Activated naive CD8-positive, alpha-beta T cell treated with anti-CD3 and anti-CD28 coated beads, Interleukin-2, amount 10 ng/mL, durations not matched to agents 7 days and 5 days (primary cell): ENCODE measurements at places on chromosomes 13 and 19.

DNA sequence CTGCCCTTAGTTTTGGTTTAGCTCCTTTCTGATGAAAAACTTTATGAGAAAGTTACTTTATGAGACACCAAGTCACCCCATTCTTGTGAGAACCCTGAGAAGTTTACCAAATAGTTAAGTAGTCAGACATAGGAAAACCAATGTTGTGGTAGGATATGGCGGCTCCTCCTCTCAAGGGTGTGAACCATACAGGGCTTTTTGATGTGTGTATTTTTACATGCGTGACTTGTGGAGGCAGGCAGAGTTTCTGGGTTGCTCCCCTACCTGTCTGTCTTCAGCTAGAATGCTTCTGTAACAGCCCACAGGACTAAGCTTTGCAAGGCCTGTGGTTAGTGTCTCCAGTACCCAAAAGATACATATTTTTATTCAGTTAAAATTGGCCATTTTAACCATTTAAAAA, 18.3 kb downstream of the UBAC2 start:
- H3K27me3 ChIP-seq = no peaks in the 10 kb centered on the region
- H3K4me1 ChIP-seq = peaks cover 83% of the 10 kb centered on the region
- no peak for DNase-seq
- peaks cover 26% of the 10 kb centered on the region for H3K36me3 ChIP-seq

DNA sequence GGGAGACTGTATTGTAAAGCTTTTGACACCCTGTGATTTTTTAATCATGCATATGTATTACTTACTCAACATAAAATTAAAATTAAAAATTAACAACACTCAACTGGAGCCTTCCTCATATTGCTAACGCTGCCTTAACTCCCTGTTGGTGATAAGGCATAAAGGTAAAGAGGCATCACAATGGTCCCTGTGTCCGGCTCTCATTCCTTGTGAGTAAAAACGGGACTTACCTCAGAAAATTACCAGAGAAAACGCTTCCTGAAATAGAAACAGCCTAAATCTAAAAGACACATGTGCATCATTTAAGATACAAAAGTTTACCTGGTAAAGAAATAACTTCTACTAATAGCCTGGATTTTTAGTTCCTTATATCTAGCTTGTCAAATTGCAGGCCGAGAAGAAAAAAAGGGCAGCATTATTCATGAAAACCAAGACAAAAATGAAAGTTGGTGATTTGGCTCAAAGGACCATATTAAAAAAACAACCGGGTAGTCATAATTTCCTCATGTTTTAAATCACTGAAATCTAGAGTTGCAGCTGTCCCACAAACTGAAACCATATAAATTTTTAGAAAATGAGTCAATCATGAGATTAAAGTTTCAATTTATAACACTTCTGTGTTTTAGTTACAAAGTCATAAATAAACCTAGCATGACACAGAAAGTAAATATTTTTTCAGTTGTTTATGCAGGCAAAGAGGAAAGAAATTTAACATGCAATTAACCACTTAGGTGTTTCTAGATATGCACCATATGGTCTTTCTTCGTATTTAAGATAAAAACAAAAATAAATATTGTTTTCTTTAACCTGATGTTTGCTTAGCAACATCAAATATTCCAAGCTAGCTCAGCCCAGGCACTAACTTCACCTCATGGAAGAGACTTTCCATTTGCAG, 94.7 kb downstream of the MIPEP start:
- no peak overlapping the region for H3K4me3 ChIP-seq
- H3K36me3 ChIP-seq = peaks cover 15% of the 10 kb centered on the region
- no peak for DNase-seq
- peaks cover 4% of the 10 kb centered on the region for H3K4me1 ChIP-seq
- H3K27me3 ChIP-seq = no peaks in the 10 kb centered on the region

DNA sequence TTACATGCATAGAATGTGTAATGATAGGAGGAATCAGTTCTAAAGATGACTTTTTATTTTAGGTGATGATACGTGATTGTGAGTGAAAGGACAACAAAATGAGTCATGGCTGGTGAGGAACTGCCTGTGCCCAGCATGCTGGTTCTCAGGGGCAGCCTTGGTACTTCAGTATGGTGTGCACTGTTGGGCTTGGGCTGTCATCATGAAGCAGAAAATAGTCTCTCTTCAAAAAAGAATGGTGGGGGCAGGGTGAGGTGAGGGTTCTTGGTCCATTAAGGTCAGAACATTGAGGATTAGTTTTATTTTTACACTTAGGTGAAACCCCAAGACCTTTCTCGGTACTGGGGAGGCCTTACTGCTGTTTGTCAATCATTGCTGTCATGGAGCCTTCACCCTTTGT, 309.5 kb downstream of the MTUS2 start:
- DNase-seq = no peak
- H3K4me3 ChIP-seq = no peak overlapping the region
- no peak overlapping the region for H3K27ac ChIP-seq
- H3K36me3 ChIP-seq = no peaks in the 10 kb centered on the region

- no peak for DNase-seq
- no peak overlapping the region for H3K27ac ChIP-seq
- no peaks in the 10 kb centered on the region for H3K27me3 ChIP-seq
- no peaks in the 10 kb centered on the region for H3K36me3 ChIP-seq
These were observed 60.2 kb upstream of the RFC3 start for GRCh38 chr13:33757713-33758112.

GRCh38 chr19:2096034-2096479, at the start of gene MOB3A:
Gene MOB3A, minus strand, starts transcription at chr19:2096326. Its CDS starts 17,766 bp downstream, at chr19:2078560.
- no peaks in the 10 kb centered on the region for H3K27me3 ChIP-seq
- peaks cover 13% of the 10 kb centered on the region for H3K4me1 ChIP-seq
- H3K4me3 ChIP-seq = peak within 1 kb of the TSS; percentile 90
- H3K27ac ChIP-seq = peak within 1 kb of the TSS; percentile 96

- peaks cover 20% of the 10 kb centered on the region for H3K36me3 ChIP-seq
- peaks cover 3% of the 10 kb centered on the region for H3K27me3 ChIP-seq
- DNase-seq = no peak
These were observed 616 bp downstream of the HNRNPUL1 start for GRCh38 chr19:41264581-41265394.

GRCh38 chr13:102816708-102817107, 17.8 kb downstream of the BIVM start:
- peaks cover 14% of the 10 kb centered on the region for H3K4me1 ChIP-seq
- H3K27ac ChIP-seq = no peak overlapping the region
- peaks cover 29% of the 10 kb centered on the region for H3K36me3 ChIP-seq
- H3K4me3 ChIP-seq = no peak overlapping the region
- no peaks in the 10 kb centered on the region for H3K27me3 ChIP-seq

DNA sequence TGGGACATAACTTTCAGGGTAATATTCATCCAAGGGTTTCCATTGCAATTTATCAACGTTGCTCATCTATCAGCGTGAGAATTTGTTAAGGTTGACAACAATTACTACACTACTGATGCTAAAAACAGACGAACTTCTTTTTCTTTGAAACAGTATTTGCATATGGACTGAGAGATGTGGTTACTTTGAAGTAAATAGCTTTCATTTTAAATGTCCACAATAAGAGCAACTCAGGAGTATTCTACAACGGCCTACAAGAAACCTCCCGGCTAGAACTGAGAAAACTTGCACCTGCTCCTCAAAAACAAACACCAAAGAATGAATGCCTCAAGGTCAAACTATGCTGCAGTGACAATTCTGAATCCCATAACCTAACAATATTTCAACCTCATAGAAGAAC, 238.4 kb downstream of the IRS2 start:
- no peak overlapping the region for H3K4me3 ChIP-seq
- H3K27me3 ChIP-seq = peaks cover 5% of the 10 kb centered on the region
- no peaks in the 10 kb centered on the region for H3K36me3 ChIP-seq
- no peak for DNase-seq
- H3K27ac ChIP-seq = no peak overlapping the region

DNA sequence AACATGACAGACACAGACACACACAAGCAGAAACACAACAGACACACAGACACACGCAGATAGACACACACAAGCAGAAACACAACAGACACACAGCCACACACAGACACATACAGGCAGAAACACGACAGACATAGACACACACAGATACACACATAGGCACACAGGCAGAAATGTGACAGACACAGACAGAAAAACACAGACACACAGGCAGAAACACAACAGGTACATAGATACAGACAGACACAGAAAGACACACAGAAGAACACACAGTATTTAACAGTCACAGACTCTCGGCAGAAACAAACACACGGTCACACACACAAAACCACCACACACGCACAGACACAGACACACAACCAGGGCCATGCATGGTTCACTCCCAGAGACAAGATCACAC, 905 bp downstream of the TBXA2R start:
- peaks cover 10% of the 10 kb centered on the region for H3K4me1 ChIP-seq
- no peaks in the 10 kb centered on the region for H3K27me3 ChIP-seq
- no peak overlapping the region for H3K27ac ChIP-seq
- no peaks in the 10 kb centered on the region for H3K36me3 ChIP-seq

DNA sequence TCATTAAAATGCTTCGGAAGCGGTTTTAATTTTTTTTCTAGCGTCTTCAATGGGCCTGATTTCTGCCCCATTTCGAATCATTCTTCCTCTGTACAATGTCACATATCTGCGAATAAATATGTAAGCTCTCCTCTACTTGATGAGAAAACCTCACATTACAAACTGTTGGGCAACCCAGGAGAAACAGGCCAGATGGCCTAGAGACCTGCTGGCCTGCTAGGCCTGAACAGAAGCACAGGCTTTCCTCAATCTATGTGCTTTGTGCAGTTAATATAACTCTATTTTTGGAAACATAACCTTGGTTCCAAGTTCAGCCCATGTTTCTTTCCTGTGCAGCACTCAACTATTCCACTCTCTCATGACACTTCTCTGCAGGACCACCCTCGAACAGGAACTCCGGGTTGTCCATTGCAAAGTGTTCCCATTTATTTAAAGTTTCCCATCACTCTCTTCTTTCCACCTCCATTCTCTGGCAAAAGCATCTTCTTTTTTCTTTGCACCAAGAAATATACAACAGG, 42.0 kb downstream of the DCLK1 start:
- H3K36me3 ChIP-seq = no peaks in the 10 kb centered on the region
- no peak for DNase-seq
- H3K27ac ChIP-seq = no peak overlapping the region
- no peaks in the 10 kb centered on the region for H3K27me3 ChIP-seq
- H3K4me3 ChIP-seq = no peak overlapping the region

DNA sequence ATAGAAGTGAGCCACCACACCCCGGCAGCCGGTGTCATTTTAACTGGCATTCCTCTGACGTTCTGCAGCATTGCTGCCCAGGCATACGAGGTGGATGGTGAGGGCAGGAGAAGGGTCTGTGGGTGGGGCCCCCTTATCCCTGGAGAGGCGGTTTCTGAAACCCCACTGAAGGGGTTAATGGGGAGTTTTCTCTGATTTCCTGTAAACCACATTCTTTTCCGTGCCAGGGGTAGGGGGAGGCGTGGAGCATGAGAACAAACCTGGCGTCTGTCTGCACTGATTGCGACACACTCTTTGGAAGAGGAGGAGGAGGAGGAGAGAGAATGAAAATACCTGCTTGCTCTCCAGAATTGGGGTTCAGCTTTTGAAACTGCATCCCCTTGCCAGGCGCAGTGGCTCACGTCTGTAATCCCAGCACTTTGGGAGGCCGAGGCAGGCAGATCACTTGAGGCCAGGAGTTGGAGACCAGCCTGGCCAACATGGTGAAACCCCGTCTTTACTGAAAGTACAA, 2.7 kb upstream of the C3 start:
- no peaks in the 10 kb centered on the region for H3K36me3 ChIP-seq
- DNase-seq = no peak
- H3K27ac ChIP-seq = no peak overlapping the region
- H3K27me3 ChIP-seq = no peaks in the 10 kb centered on the region
- H3K4me1 ChIP-seq = peaks cover 32% of the 10 kb centered on the region
- no peak overlapping the region for H3K4me3 ChIP-seq

DNA sequence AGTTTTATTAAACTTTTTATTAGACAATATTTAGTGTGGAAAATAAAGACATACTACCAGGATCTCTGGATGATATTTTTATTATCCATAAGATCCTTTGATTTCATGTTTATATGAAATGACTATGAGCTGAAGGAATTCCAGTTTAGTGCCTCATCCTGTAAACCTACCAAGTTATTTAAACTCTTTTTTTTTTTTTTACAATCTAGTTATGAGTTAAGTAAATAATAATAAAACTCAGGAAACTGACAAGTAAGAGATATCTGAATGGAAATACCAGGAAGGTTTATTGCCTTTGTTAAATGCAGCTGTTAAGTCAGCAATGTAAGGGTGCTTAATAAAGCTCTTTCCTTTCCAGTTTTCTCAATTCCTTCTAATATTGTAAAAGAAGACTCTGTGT, 53.9 kb downstream of the RXFP2 start:
- H3K36me3 ChIP-seq = no peaks in the 10 kb centered on the region
- no peak overlapping the region for H3K4me3 ChIP-seq
- H3K27me3 ChIP-seq = peaks cover 5% of the 10 kb centered on the region
- no peak overlapping the region for H3K27ac ChIP-seq
- no peaks in the 10 kb centered on the region for H3K4me1 ChIP-seq
- no peak for DNase-seq

DNA sequence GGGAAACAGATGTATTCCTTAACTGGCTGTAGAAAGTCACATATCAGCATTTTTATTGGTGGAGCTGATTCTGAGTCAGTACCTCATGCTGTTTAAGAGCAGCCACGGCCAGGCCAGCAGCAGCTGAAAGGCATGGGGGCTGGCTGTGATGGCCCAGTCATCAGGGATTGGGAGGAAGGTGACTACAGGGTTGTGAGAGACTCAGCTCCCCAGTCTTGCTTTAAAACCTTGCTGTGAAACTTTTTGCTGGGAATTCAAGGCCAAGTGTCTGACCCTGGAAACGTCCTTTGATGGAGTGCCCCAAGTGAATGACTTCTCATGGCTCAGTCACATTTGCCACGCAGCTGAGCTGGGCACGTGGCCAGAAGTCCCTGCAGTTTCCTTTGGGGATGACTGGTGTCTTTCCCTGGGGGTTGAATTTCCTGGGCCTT, 39.1 kb upstream of the RNF113B start:
- H3K4me1 ChIP-seq = no peaks in the 10 kb centered on the region
- no peaks in the 10 kb centered on the region for H3K36me3 ChIP-seq
- H3K27me3 ChIP-seq = peaks cover 7% of the 10 kb centered on the region
- DNase-seq = no peak

- H3K4me3 ChIP-seq = peak overlapping the region; percentile 89
- peak overlapping the region; percentile 73 for H3K27ac ChIP-seq
- DNase-seq = peak; percentile 87
- peaks cover 10% of the 10 kb centered on the region for H3K4me1 ChIP-seq
These were observed 12.1 kb upstream of the PSMD8 start for GRCh38 chr19:38362076-38362945.

- no peaks in the 10 kb centered on the region for H3K36me3 ChIP-seq
- DNase-seq = peak; percentile 26
- peaks cover 39% of the 10 kb centered on the region for H3K27me3 ChIP-seq
These were observed 1.5 kb downstream of the HS6ST3 start for GRCh38 chr13:96091164-96092117.

DNA sequence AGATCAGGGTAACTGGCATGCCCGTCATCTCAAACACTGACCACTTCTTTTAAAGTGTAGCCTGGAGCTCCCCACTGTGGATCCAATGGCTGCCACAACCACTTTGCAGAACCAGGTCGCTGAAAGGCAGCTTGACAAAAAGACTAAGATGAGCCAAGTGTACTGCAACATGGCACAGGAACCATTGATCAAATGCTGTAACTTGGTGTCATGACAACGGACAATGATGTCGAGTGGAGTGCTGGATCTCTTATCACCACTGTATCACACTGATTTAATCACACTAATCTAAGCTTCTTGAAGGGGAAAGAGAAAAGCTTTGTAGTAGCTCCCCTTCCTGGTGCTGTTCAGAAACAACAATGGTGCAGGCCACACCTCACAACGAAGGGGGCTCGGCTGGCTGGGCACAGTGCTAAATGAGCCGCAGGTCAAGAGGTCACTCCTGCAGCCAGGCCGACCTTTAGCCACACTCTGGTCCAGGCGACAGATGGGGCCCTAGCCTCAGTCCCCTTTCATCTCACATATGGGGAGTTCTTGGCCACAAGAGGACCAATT, 2.2 kb upstream of the TNFRSF19 start:
- no peaks in the 10 kb centered on the region for H3K4me1 ChIP-seq
- DNase-seq = no peak
- peaks cover 47% of the 10 kb centered on the region for H3K27me3 ChIP-seq
- H3K4me3 ChIP-seq = no peak overlapping the region
- no peaks in the 10 kb centered on the region for H3K36me3 ChIP-seq
